ENCODE measurements at places on chromosomes 2 and 18. TPM values are rescaled to one million over a fixed set of nuclear protein-coding genes. Genes with fewer than 3 reads are reported as not detected.

Gene MC5R
- total RNA-seq = not detected

- DNase-seq = peak; percentile 75
These were observed 32.9 kb downstream of the RTP5 start for GRCh38 chr2:241902357-241902991.

GRCh38 chr2:160405077-160405867, 88.3 kb downstream of the RBMS1 start:
- no peak for DNase-seq

GRCh38 chr2:127622561-127623387, 23.2 kb upstream of the GPR17 start:
- DNase-seq = peak; percentile 28

DNA sequence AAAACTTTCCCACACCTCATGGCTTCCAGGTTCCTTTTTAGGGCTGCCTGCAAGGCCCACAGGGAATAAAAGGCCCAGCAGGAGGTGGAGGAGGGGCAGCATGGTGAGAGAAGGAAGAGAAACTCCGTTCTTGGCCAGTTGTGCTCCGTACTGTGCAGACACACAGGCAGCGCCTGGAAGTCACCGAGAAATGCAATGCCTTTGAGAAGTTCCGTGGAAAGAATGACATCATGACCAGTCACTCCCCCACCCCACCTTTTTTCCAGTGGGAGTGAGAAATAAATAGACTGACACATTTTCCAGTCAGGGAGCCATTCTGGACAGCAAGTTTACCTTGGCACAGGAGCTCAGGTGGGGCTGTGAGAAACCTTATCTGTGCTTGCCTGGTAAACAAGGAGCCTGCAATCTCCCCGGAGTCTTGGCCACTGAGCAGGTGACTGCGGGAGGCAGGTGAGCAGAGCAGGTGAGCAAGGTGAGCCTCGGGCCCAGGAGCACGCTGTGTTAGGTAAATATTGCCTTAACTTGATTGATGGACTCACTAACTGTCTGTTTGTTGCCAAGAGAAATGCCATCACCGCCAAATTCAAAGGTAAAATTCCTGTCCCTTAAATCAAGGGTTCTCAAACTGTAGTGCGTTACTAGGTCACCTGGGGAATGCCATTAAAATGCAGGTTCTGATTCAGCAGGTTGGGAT, 13.5 kb upstream of the LBH start:
- peak; percentile 80 for DNase-seq

DNA sequence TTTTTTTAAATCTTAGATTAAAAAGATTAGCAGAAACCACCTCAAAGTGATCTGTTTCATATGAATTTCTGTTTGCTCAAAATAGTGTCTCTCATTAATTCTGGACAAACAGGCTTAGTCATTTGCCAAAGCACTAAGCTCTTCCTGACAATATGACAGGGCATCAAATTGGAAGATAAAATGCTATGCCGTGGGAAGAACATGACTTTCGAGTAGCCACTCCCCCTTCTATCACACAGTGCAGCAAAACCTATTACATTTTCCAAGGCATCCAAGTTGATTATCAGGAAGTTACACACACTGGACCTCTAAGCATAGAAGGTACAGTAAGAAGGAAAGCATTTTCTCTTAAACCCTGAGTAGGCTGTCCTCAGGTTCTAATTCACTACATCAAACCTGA, 89.5 kb downstream of the STK39 start:
- DNase-seq = no peak
